ENCODE measurements at places on chromosomes 7 and 10. TPM values are rescaled to one million over a fixed set of nuclear protein-coding genes. Genes with fewer than 3 reads are reported as not detected.

GRCh38 chr7:46811529-46811928 is 770.4 kb downstream of the TNS3 start:
- DNase-seq = peak; percentile 99

The SEPHS1 gene
- total RNA-seq = 60.7 TPM

DNA sequence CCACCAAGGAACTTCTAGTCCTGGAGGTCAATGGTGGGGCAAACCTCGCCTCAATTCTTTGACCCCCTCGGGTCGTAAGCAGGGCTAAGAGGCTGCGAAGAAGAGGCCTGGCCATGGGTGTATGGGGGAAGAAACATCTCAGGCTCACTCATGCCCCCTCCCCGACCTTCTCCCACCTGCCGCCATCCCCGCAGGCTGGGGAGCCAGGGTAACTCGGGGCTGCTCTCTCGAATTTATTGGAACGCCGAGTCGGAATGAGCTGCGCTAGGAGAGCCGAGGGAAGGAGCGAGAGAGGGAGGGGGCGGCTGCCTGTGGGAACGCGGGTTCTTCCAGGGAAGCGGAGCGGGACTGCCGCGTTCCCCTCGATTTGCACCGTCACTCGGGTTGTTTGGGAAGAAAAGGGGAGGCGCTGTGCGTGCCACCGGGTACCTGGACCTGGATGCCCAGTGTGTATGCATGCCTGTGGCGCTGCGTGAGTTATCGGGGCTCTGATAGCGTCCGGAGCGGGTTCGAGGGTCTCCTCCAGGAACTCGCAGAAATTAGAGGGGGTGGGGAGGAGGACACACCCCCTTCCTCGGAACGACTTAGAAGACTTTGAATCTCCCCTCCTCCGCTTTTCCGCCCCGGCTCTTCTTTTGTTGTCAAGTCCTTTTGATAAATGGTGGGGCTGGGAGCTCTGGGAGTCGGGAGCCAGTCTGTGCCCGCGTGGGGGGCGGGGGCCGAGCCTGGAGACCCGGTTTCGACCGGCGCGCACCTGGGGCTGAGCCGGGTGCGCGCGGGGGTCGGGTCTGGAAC is 1.8 kb upstream of the ZNF503 start:
- DNase-seq = peak; percentile 15

GRCh38 chr7:129069021-129069420 is 14.1 kb upstream of the TNPO3 start:
- DNase-seq = no peak

- peak; percentile 51 for DNase-seq
These were observed 614.2 kb upstream of the ADARB2 start for GRCh38 chr10:2351566-2351965.

- DNase-seq = peak; percentile 32
These were observed 59.3 kb upstream of the APBB1IP start for GRCh38 chr10:26378861-26379294.

The FBXL13 gene
- total RNA-seq = 1.4 TPM

GRCh38 chr10:121159670-121160069 is 308.5 kb downstream of the WDR11 start:
- peak; percentile 64 for DNase-seq

DNA sequence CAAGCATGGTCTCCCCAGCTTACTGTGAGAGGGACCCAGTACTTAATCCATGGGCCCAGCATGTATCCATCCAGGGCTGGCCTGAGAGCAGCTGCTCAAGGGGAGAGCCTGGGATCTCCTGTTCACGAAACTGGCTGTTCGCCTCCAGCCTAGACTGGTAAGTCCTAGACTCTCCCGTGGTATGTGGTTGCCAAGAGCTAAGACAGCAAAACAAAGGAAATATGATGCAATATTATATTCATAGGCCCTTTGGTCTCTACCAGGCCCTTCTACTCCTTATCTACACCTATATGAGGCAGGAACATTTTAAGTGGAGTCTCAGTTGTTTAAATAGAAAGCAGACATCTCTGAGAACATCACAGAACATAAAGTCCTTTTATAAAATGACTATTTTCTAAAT is 28.9 kb upstream of the STK17A start:
- no peak for DNase-seq

GRCh38 chr7:113044394-113044793 is 42.2 kb downstream of the GPR85 start:
- DNase-seq = no peak

The WIPF3 gene
- not detected for total RNA-seq

Measured in RPMI7951 (cell line).